ENCODE measurements at places on chromosomes 3 and 15.
A peak's percentile ranks its signal among the peaks of the same experiment; 100 is the strongest.

GRCh38 chr3:116445311-116445841, at the start of gene LSAMP:
Gene LSAMP, minus strand, starts transcription at chr3:116445487.
- no peak for DNase-seq

- DNase-seq: no peak
These were observed 38.9 kb upstream of the NECTIN3 start for GRCh38 chr3:111032677-111033076.

- DNase-seq: no peak
These were observed 58.2 kb downstream of the FMN1 start for GRCh38 chr15:33136353-33136752.

GRCh38 chr3:88584451-88584850, 434.7 kb downstream of the C3orf38 start:
- no peak for DNase-seq

DNA sequence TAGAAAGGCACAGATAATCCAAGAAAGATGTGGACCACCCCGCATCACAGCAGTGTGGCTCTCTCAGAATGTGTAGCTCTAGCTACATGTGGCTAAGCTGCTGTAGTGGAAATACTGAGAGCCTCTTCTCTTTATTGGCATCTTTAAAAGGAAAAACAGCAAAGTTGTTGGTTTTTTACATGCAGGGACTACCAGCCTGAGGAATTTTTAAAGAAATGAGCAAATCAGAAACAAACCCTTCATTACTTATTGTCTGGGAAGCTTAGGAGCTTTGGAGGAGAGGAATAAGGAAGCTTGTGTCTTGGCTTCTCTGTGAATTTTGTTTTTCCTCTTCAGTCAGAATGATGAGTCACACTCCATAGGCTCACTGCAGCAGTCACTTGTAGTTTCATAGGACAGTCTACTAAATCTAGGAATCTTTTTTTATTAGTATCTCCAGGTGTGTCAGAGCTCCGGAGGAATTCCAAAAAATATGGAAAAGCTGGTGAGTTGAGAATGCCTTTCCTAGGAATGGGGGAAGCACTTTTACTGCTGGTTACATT, 27.5 kb downstream of the POLG start:
- DNase-seq: no peak

DNA sequence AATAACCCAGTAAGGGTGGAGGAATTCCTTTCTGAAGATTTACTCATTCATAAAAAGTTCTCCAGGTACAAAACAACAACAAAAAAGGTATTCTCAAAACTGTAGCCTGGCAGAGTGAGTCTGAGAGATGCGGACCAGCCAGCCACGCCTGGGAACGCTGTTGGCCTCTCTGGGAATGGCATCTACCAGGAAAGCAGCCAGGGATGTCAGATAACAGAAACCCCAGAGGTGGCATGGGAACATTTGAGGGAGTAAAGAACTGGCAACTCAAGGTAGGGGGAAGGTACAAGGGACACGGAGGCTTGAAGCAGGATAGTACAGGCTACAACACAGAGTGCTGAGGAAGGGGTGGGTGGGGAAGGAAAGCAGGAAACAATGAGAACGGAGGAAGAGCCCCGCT, 7.1 kb upstream of the AP3S2 start:
- no peak for DNase-seq

- DNase-seq: no peak
These were observed 113.5 kb upstream of the FRMD4B start for GRCh38 chr3:69499422-69499821.

GRCh38 chr3:89114841-89115223, 7.4 kb downstream of the EPHA3 start:
- no peak for DNase-seq

DNA sequence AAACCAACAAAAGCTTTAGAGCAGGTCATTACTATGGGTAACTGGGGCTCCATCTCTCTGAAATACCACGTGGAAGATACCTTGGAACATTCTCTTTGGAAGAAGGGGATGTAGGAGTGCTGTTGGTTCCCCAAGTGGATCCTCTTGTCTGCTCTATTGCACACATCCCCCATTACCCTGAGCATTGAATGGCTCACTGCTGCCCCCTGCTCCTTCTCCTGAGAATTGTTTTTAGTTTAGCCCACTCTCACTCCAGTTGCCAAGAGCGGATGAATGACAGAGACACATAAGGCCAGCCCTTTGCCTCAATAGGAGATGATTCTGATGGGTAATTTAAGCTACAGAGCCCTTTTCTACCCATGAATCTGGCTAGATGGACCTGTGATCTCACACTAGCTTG, 135.6 kb upstream of the SUCLG2 start:
- peak; percentile 11 for DNase-seq

- DNase-seq: no peak
These were observed 27.6 kb downstream of the OPA1 start for GRCh38 chr3:193620650-193621049.

GRCh38 chr3:42189001-42189460, 77.0 kb downstream of the CCK start:
- no peak for DNase-seq

DNA sequence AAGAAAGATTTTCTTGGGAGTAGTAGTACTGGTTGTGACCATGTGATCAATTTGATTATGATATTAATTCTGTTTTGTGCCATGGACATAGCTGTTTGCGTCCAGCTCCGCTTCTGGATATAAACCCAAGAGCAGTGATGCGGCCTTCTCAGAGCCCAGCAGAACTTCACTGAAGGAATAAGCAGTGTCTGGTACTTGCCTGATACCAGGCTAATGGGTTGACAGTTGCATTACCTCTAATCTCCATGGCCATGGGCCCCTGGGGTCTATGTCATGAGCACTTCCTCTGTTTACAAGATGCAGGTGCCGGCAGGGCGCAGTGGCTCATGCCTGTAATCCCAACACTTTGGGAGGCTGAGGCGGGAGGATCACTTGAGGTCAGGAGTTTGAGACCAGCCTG, 36.3 kb upstream of the RAB6B start:
- no peak for DNase-seq

GRCh38 chr3:111956449-111956848, 22.4 kb upstream of the ABHD10 start:
- no peak for DNase-seq

DNA sequence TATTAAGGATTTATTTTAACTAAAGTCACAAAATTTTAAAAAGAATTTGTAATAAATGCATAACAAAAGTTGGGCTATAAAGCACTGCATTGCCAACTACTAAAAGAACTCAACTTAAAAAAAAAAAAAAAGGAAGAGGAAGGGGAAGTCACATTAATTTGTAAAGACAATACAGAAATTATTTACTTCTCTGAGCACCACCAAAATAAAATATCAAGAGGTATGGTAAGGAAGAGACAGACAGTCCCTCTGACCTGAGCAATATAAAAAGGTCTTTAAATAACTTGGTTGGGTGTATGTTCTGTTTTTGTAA, 83.5 kb downstream of the UACA start:
- DNase-seq: no peak

GRCh38 chr15:44035781-44036699, 159.0 kb downstream of the FRMD5 start:
- no peak for DNase-seq
